Tongue (tissue), 3 donors: ENCODE measurements at places on chromosomes 11 and 22. TPM values are rescaled to one million over a fixed set of nuclear protein-coding genes. Genes with fewer than 3 reads are reported as not detected.

The RASD2 gene
- 2.8 TPM for total RNA-seq

The TEX12 gene
- total RNA-seq = 2.3 TPM

The NNMT gene
- total RNA-seq = 21.6 TPM

The MYEOV gene
- 1.3 TPM for total RNA-seq

The OR52E8 gene
- total RNA-seq = not detected
